ENCODE measurements at places on chromosomes 12 and 14. TPM values are rescaled to one million over a fixed set of nuclear protein-coding genes. Genes with fewer than 3 reads are reported as not detected.

Gene LRP1-AS
- total RNA-seq, result not detected

Gene MANSC1
- total RNA-seq, result 1.4 TPM

Gene TAS2R46
- total RNA-seq, result 2.4 TPM

Gene DLK1
- total RNA-seq, result not detected

Gene VEZT
- 63.1 TPM for total RNA-seq

Gene ST8SIA1
- 1.7 TPM for total RNA-seq
